ENCODE measurements at places on chromosomes 1 and 21.

DNA sequence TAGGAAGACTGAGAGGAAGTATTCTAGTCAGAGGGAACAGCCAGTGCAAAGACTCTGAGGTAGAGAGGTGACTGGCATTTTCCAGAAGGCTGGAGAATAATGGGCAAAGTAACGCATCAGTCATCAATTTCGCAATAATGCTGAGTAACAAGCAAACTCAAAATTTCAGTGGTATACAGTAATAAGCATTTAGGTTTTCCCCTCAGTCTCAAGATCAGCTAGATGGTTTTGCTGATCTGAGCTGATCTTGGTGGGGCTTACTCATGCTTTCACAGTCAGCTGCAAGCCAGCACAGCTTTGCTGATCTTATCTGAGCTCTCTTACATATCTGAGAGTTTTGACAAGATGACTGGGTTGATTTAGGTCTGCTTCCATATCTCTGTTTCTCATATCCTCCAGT is 108.7 kb downstream of the TSEN15 start:
- no peak for DNase-seq

DNA sequence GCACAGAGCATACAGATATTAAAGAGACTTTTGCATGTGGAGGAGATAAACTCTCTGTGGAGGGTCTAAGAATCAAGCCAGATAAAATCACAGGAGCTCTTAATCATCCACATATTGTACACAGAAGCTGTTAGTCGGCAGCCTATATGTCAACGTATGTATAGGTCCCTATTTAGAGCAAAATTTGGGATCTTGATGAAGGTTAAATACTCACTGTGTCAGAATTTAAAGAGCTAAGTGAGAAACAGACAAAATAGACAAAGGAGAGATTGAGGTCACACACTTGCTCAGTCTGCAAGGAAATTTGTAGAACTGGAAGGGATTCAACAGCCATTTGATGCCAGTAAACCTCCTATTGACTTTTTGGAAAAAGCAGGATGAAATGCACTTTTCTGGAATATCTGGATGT is 4.1 kb upstream of the IRF2BP2 start:
- DNase-seq, result no peak

DNA sequence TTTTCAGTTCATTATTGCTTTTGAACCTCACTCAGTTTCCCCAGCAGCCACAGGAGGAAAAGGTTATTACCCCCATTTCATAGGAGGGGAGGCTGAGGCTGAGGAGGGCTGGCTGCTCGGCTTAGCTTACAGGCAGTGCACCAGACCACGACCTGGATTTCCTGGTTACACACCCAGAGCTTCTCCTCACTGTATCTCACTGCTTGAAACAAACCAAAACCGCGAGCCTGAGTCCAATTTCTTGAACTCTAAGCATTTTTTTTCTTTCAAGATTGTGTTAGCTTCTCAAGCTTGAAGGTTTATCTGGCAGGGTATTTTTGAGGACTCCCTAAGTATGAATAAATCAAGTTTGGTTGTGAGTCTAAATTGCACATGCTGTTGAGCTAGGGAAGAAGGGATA is 188.9 kb upstream of the EDN2 start:
- no peak for DNase-seq

GRCh38 chr1:117577191-117577885 is 28.5 kb upstream of the TENT5C start:
- DNase-seq, result no peak

DNA sequence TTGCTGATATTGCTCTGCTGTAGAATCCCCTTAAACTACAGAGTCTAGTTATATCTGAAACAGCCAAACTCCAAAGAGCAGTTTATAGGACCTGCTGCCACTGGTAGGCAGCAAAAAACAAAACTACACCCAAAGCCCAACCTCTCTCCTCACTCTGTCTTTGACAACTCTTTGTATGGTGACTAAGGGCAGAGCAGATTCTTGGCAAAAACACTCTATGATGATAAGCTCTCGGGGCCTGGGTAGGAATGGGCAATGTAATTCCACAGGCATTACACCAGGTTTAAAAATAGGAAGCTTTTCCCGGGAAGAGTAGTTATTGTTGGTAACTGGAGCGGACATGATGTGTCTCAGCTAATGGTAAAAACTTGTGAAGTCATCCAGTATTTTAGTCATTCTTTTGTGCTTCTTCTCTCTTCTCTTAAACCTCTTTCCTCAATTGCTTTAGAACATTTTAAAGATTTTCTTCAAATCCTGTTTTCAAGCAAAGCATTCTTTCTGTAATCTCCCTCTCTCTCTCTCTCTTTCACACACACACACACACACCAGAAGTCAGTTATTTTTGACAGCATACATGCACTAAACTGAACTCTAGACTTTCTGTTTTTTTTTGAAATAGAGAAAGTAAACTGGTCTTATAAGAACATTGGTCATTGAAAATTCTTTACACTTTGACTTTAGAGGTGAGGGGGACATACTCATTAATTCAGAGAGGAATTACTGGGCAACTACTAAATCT is 193.5 kb downstream of the PAPPA2 start:
- no peak for DNase-seq

DNA sequence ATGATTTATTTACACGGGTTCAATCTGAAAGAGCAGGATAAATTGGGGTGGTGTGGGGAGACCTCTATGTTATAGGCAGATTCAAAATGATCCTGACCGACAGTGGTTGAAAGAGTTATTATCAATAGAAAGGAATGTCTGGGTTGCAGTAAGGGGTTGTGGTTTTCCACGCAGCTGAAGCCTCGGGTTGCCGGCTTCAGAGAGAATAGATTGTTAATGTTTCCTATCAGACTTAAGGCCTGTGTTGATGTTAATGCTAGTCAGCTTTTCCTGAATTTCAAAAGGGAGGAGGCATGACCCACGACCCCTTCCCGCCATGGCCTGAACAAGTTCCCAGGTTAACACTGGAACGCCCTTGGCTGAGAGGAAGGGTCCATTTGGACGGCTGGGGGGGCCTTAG is 2.2 kb upstream of the UBE2J2 start:
- no peak for DNase-seq

DNA sequence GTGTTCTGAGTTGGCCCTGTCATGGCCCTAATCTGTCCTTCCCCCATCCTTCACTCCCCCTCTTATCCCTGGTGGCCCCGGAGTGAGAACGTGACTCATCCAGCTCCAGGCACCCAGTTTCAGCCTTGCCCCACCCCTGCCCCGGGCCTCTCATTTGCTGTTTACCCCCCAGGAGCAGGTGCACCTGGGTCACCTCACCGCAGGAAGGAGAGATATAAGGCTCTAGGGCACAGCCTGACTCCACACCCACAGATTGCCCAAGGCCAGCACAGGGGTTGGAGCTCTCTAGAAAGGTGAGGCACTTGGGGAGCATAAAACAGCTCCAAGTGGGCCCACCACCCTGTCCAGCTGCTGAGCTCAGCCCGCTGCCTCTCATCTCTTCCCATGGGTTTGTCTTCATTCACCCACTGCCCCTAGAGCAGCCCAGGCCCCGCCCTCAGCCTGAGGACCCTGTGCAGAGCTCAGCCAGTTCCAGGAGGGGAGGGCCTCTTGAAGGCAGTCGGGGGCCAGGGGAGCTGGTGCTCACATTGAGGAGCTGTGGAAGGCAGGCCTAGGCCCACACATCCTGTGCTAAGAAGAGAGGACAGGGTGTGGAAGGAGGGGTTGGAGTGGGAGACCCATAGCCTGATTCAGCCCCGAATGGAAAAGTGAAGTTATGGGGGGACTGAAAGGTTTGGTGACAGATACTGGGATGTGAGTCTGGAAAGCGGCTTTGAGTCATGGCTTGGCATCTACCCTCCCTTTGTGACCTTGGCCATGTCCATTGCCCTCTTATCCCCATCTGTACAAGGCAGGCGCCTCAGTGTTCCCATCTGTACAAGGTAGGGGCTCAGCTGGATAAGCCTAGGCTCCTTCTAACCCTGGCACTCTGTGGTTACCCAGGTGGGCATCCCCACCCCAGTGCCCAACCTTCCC is 16.1 kb upstream of the GPR37L1 start:
- DNase-seq, result no peak
